8988T (cell line): ENCODE measurements at places on chromosomes 16 and 17.

GRCh38 chr17:46841561-46842379 lies 9.6 kb upstream of the WNT9B start:
- DNase-seq: no peak

DNA sequence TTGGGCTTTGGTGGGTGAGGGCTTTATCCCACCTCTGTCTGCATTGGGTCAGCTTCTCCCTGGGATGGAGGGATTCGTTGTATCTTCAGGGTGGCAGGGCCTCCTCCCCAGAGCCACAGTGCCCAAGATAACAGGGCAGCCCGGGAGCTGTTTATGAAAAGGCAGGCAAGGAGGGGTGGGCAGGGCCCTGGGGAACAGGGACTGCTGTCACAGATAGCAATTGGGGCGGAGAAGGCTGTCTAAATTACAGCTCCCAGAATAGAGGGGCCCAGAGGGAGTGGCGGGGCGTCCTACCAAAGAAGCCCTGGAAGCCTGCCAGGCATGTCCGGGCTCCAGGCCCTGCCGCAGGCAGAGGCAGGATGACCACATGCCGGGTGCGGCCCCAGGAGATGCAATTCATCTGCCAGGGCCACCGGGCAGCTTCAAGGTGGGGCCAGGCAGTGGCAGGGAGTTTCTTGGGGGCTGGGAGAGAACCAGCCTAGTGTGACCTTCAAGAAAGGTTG lies 18.8 kb upstream of the PHOSPHO1 start:
- no peak for DNase-seq

DNA sequence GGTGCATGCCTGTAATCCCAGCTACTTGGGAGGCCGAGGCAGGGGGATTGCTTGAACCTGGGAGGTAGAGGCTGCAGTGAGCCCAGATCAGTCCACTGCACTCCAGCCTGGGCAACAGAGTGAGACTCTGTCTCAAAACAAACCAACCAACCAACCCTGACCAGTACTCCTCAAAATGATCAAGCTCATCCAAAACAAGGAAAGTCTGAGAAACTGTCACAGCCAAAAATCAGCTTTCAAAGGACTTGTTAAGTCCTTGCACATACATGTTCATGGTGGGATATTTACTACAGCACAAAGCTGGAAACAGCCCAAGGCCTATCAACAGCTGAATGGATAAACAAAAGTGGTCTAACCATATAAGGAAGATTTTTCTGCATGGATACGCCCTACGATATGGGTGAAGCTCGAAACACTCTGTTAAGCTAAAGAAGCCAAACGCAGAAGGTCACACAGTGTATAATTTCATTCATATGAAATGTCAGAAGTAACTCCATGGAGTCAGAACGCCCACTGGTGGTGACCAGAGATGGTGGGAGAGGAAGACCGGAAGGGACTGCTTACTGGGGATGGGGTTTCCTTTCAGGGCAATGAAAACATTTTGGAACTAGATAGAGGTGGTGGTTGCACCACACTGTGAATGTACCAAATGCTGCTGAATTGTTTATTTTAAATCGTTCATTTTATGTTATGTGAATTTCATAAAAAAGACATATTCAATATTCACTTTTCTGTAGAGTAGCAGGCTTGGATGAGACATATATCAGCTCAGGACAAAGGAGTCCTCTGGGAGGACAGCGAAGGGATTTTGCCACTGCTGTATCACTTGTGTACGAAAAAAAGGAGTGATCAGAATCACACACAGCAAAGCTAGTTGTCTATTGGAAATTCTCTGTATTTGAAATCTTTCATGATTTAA lies 17.7 kb downstream of the CCL17 start:
- peak; percentile 59 for DNase-seq

- no peak for DNase-seq
Measured at GRCh38 chr17:79079421-79080200, 5.0 kb downstream of the ENGASE start.

- DNase-seq: no peak
Measured at GRCh38 chr16:58088091-58088490, 41.1 kb downstream of the CFAP20 start.

DNA sequence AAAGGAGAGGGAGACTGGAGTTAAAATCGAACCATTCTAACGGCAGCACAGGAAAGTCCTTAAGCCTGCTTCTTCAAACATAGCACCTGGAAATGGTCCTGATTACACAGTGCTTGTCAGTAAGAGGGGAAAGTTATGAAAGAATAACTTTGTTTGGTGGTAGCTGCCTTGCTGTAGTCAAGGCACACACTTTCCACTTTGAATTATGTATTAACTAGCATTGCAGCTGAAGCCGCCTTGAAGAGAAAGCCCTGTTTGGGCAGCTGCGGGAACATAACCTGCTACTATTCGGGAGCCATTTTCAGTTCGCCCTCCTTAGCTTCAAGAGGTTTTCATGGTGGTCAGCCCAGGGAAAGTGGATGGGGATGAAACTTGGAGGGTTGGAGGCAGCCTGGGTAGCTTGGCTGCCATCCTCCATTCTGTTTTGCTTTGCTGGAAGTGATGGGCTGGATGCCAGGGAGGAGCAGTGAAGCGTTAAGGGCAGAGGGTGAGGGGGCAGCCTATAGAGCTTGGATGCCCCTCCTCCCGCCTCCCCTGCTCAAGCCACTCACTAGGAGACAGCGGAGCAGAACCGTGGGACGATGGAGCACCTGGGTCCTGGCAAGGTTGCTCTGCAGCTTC lies 5.3 kb upstream of the HAS3 start:
- DNase-seq: no peak

DNA sequence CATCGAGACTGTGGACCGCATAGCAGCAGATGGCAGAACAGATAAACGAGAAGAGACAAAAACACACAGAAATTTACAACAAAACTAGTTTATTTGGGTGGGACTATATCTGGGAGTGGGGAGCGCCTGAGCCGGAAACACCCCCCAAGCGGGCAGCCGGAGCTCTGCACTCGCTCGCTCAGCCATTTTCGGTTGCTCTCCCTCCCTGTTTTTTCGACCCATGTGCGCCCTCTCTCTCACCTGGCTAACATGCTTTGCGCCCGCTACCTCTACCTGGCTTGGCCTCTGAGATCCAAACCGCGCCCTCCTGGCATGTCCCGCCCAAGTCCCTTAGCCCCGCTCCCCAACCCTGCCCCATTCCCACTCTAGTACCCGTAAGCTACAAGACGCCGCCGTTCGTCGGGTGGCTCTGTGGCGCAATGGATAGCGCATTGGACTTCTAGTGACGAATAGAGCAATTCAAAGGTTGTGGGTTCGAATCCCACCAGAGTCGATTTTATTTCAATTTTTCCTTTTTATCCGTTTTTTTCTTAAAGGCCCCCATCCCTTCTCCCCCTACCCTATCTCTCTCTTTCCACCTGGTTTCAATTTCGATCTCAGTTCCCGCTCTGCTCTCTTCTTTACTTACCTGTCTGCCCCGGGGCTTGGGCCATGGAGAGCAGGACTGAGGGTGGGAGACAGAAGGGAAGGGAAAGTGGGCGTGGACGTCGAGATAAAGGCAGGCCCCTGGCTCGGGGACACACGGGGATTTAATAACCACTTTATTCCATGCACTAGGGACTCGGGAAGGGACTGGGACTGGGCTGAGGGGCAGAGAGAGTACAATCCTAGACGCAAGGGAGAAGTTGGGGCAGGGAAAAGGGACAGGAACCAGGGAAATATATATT lies 2.4 kb upstream of the ALOXE3 start:
- DNase-seq: no peak

GRCh38 chr16:65254144-65254543 lies 132.3 kb upstream of the CDH11 start:
- no peak for DNase-seq

DNA sequence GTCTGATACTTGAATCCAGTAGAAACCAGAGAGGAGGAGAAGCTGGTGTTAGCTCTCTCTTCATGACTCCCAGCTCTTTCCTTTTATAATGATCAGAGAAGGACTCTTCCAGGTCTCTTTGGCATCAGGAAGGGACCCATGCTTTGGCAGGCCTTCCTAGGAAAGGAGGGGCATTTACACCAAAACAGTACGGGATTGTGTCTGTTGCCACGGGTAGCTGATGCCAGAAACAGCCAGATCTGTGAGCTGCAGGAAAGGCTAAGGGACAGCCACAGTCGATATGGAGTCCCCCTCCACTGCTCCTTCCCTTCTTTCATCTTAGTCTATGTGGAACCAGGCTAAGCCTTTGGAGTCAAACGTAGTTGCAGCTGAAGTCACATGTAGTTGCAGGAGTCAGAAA lies 9.3 kb downstream of the CEP295NL start:
- no peak for DNase-seq

DNA sequence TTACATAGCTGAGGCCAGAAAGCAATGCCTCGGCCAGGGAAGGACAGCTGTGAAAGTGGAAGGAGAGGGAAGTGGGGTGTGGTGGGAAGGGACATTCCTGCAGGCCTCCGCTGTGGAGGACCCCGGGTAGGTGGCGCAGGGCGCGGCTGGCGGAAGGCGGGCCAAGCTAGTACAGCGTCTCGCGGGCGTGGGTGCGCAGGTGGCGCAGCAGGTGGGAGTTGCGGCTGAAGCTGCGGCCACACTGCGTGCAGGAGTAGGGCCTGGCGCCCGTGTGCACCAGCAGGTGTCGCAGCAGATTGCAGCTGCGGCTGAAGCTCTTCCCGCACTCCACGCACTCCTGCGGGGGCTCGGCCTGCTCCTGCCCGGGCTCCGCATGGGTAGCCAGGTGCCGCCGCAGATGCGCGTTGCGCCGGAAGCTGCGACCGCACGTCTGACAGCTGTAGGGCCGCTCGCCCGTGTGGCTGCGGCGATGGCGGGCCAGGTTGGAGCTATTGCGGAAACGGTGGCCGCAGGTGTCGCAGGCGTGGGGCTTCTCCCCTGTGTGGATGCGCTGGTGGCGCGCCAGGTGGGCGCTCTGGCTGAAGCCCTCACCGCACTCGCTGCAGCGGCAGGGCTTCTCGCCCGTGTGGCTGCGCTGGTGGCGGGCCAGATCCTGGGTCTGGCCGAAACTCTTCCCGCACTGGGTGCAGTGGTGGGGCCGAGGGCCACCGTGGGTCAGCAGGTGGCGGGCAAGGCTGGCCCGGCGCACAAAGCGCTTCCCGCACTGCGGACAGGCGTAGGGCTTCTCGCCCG lies 10.0 kb downstream of the ZSCAN10 start:
- DNase-seq: no peak

DNA sequence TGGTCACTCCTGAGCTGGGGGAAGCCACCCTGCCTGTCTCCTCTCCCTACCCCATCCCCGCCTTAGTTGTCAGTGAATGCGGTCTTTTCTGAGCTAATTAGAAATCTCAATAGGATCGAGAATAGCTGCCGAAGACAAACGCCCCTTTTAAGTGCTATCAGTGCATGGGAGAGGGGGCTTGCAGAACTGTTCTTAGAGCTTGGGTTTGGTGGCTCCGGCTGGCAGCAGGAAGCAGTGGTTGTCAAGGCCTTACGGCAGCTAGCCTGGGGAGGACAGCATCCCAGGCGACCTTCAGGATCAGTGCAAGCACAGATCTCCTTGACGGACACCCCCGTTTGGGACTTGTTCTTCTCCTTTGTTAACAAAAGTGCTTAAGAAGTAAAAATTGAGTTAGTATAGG lies 195.1 kb downstream of the CCDC182 start:
- no peak for DNase-seq

DNA sequence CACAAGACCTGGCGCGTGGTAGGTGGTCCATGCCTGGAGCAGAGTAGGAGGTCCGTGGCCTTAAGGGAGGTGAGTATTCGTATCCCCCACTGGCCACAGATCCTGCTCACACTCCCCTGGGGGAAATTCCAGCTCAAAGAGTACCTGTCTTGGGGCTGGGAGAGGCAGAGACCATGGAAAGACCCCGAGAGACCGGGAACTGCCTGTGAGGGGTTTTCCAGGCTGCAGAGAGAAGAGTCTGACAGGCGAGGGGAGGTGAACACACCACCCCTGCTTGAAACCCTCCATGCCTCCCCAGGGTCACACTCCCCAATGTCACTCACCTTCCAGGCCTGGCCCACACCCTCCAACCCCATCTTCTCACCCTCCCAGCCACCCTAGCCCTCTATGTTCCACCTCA lies 12.6 kb upstream of the SNN start:
- no peak for DNase-seq

DNA sequence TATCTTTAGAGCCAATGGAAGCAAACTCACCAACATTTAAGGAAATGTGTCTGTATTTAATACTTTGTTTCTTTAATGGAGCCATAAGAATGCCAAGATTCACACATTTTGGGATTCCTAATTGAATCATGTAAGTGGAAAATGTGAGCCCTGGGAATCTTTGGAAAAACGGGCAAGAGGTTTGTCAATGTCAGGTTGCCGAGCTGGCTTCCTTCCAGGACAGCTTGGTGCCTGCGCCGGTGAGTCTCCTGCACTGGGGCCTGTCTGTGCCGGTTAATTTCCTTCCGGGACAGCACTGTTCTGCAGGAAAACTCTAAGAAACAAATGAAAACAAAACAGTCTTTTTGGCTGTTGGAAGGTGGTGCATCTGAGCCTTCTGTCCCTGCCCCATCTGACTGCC lies 210.6 kb downstream of the HAPSTR1 start:
- no peak for DNase-seq

- DNase-seq: no peak
Measured at GRCh38 chr17:33109336-33110072, 117.9 kb downstream of the SPACA3 start.

DNA sequence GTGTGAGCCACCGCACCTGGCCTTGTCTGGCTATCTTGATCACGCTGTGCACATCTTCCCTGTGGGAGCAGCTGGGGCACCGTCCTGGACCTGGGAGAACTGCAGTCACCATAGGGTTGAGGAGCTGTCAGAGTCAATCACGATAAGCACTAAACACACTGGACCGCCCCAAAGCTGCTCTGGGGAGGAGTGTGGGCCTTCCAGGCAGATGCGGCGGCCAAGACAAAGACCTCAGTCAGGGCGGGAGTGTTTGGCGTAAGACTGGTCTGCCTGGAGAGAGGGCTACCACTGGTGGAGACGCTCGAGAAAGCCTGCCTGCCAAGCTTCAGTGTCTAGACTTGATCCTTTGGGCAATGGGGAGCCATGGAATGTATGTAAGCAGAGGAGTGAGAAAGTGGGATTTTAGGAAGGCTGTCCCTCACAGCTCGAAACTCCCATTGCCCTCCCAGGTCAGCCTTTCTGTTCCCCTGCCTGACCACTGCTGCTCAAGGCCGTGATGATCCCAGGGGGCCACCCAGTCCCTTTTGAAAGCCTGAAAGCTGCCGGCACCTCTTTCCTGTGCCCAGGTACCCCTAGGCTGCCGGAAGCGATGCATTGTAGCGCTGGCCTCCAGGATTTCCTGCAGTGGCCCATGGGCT lies 29.3 kb upstream of the CIBAR2 start:
- DNase-seq: no peak
